ENCODE measurements at places on chromosomes 6 and 20.

DNA sequence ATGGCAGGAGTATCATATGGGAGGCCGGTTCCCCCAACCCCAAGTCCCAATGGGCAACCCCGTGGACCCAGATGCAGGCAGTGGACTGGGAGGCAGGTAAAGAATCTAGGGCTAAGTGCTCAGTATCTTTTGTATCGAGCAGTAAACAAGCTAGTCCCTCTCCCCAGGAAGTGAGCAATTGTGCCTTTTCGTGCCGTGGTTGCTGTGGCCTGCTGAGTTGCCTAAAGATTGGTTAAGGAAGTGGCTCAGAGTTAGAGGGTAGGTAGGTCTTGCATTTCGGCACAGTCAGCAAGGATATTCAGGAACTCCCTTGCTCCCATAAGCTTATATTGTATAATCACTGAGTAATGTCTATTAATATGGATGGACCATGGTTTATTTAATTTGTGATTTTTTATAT, 1.3 kb upstream of the DNAH8 start:
- peak; percentile 22 for DNase-seq

GRCh38 chr6:44220913-44221290, 2.5 kb upstream of the SLC29A1 start:
- DNase-seq: no peak

GRCh38 chr6:46925563-46926253, 4.0 kb upstream of the ADGRF5 start:
- DNase-seq: no peak

DNA sequence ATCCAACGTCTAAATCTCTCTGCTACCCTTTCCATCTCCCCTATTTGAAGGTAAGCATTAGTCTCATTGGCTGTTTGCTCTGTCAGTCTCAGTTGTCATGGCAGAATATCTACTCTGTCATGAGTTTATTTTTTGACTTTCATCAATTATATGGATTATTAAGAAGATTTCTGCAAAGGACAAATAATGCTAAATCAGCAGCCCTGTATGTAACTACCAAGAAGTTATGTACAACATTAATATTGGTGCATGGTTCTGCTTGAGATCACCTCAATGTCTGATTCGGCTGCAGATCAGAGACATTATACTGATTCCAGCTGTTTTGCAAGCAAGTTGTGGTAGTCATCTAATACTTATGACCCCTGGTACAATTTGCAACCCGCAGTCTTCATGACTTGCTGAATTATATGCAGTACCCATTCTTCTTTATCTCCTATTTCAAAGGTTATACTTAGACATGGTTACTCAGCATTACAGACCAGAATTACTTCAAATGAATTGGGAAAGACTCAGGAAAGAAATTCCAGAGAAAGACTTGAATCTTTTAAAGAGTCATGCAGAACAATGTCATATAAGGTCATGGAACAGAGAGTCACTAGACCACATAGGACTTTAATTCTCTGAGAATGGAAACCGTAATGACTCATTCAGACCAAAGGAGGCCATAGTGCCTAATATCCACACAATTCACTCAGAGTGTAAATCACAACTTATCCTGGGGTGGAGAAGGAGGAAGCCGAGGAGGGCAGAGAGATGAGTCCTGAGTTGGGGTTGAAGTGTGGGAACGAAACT, 201.4 kb downstream of the IBTK start:
- no peak for DNase-seq

DNA sequence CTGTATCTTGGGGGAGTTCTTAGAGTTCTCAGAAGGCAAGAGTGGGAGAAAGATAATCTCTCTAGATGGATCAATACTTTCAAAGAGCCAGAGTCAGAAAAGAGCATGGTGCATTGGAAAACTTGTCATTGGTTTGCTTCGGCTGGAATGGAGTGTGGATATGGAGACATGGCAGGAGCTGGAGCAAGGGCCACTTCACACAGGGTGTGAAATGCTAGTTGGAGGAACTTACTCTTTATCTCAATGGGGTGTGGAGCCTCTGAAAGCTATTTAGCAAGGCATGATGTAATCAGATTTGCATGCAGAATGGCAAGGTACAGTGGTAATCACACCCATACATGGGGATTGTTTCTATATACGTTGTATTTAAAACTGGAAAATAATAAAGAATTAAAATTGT, 31.5 kb upstream of the PAQR8 start:
- DNase-seq: no peak

DNA sequence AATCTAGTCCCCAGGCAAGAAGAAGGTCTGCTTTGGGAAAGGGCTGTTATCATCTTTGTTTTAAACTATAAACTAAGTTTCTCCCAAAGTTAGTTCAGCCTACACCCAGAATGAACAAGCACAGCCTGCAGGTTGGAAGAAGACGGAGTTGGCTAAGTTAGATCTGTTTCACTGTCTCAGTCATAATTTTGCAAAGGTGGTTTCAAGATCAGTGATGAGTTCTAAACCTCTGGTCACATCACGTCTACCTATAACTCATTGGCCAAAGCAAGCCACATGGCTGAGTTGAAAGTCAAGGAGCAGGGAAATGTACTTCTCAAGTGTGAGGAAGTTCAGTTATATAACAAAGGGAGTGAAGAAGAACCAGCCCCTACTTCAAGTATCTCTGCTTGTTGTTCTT, 50.5 kb upstream of the ECI2 start:
- no peak for DNase-seq

GRCh38 chr6:131048933-131049515, 14.0 kb downstream of the EPB41L2 start:
- no peak for DNase-seq

DNA sequence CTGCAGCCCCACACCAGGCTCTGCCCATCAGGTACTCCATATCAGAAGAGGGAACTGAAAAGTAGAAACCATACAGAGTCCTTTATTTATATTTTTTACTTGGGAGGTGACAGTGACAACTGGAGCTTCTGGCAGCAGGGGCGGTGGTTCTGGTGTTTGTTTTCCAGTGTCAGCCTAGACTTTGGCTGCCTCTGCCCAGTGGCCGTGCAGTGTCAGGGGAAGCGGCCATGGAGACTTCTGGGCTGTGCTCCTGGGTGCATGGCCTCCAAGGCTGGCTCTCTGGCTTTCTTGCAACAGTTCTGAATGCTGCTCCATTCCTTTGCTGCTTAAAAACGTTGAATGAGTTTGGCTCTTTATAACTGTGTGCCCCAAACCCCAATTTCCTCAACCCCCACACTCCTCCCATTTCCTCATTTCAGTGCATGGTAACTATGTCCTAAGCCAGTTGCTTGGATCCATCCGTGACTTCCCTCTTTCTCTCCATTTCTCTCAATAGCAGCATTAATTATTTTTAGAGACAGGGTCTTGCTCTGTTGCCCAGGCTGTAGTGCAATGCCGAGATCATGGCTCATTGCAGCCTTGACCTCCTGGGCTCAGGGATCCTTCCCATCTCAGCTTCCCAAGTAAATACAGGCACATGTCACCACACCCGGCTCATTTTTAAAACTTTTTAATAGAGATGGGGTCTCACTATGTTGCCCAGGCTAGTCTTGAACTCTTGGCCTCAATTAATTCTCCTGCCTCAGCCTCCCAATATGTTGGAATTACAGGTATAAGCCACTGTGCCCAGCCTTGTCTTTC, 141.1 kb upstream of the SGK1 start:
- no peak for DNase-seq

- DNase-seq: no peak
These were observed 11.3 kb downstream of the GINS1 start for GRCh38 chr20:25418776-25419175.

- no peak for DNase-seq
These were observed 29.8 kb upstream of the TCP11 start for GRCh38 chr6:35170891-35171290.

DNA sequence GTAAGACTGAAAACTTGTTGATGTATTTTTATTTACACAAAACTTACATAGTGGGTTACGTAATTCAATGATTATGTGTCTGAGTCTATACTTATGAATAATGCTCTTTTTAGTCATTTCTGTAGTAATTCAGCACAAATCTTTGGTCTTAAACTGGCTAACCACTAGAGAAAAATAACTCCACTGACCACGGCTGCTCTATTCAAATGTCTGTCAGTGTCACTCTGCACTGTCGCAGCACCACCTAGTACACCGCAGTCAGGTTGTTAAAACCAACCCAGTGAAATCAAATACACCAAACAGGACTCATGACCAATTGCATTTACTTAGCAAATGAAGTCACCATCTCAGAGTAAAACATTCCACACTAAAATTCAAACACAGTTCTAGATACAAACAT, 93.5 kb upstream of the CCDC28A start:
- DNase-seq: no peak

DNA sequence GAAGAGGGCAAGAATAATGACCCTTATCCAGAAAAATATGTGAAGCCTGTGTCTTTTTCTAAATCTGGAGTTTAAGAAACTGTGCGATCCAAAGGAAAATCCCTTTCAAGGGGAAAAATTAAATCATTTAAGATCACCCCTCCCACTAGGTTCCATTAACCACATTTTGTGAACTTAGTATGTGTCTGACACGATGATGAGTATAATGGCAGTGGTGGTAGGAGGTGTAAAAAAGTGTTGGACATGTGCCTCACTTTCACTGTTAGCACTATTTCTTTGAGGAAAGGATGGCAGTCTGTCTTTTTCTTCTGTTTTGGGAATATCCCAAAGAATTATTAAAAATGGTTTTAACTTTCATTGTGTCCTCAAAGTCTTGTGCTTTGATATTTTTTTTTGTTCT, 392.3 kb upstream of the CITED2 start:
- DNase-seq: no peak

GRCh38 chr6:97717086-97717485, 434.1 kb upstream of the MMS22L start:
- DNase-seq: no peak

DNA sequence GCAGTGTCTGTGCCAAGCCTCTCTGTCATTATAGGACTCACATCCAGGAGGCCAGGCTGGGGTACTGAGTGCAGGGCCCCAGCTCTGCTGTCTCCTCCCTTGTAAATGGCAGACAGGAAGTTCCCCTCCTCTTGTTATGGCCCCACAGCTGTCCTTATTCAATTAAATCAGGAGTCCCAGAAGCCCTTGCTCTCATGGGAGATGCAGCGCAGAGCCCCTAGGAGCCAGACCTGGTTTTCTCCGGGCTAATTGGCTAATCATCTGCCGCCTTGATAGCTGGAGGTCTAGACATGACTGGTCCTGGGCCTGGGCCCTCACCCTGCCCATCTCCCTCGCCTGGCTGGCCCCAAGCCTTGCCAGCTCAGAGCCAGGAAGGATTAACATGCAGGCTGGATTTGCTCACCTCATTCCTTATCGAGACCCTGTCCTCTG, 172.0 kb downstream of the VEGFA start:
- DNase-seq: no peak

GRCh38 chr6:22401932-22402331, 105.1 kb upstream of the PRL start:
- no peak for DNase-seq

GRCh38 chr6:36963451-36964290, 9.1 kb downstream of the PI16 start:
- peak; percentile 30 for DNase-seq

- no peak for DNase-seq
These were observed 45.8 kb downstream of the ZMYND8 start for GRCh38 chr20:47310729-47311128.

GRCh38 chr6:132084811-132085509, 133.8 kb upstream of the CCN2 start:
- DNase-seq: no peak

DNA sequence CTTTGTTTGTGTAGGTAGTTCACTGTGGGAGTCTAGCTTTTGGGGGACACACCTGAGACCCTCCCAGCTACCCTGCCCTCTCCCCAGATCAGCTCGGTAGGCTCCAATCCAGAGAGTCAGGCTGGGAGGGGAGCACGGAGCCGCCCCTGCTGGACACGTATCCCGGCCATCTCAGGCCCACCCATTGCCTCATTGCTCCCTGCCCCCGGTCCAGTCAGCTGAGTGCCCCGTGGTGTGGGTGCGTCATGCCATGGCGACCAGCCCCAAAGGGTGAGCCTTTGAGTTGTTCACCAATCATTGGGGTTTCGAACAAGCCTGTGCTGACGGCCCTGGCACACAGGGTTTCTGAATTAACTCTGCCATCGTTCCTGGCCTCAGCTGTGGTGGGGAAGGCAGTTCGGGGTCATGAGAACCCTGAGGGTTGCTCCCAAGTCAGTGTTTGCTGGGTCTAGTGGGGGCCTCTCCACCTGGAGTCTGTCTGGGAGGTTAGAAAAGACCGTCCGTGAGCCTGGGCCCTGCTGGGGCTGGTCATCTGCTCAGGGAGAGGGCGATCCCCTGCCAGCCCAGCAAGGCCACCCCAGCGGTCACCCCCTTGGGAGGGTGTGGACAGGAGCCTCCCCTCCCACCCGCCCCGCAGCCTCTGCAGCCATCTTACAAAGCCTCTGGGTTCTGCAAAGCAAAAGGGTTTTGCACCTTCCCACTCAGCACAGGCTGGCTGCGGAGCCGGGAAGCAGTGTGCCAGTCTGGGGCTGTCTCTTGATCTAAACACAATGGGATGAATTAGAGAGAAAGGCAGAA, 34.5 kb downstream of the NTSR1 start:
- DNase-seq: no peak

GRCh38 chr20:59138114-59138748, 25.4 kb upstream of the ZNF831 start:
- no peak for DNase-seq

DNA sequence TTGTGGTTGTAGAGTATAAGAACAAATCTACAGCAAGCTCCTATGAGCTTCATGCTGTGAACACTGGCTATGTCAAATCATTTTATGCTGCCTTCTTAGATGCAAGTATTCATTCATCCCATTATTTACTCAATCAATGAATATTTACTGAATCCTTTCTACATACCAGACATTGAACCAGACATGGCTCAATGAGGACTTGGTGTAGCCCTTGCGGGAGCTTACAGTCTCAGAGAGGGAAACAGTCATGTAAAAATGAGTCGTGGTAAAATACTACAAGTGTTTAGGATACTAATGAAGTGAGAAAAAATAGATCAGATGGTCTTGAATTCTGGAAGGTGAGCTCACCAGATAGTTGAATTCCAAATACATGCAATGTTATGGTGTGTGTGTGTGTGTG, 44.8 kb upstream of the ENPP1 start:
- DNase-seq: no peak

DNA sequence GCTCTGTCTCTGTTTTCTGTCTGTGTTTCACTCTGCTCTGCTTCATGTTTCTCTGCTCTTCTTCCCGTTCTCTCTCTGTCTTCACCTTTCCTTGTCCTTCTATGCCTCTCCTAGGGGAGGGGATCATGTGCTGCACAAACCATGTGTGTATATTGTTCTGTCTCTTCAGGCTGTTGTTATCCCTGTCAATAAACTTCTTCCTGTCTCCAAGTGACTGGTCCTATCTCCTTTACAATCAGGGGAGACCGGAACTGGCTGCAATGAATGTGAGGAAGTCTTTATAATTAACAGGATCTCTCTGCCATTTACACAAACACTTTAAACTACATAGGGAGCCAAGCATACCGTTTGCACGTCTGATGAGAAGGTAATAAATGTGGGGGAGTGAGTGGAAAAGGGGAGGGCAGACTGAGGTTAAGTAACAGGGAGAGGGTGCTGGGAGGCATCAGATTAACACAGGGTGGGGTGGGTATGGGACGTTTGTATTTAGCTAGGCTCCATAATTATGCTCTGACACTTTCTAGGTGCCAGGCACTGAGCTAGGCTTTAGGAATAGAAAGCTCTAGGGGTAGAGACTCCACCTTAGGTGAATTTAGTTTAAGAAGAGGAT, 626.1 kb downstream of the DHX35 start:
- DNase-seq: no peak
